SW 1271 (cell line): ENCODE measurements at places on chromosomes 6 and 20.

DNA sequence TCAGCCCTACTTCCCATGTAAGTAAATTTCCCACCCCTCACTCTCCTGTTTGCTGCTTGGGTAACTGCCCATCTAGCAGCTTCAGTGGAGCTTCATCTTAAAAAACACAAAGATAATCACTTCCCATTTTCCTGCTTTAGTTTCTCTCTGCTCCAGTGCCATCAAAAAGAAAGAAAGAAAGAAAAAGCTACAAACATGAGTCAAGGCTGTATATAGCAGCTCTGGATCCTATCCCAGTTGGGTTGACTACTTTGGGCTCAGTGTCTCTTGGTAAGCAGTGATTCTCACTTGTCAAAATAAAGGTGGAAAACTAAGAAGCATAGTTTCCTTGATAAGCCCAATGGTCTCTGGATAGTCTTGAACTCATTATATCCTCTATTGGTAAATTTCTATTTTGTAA is 48.7 kb upstream of the SRPK1 start:
- DNase-seq: no peak

DNA sequence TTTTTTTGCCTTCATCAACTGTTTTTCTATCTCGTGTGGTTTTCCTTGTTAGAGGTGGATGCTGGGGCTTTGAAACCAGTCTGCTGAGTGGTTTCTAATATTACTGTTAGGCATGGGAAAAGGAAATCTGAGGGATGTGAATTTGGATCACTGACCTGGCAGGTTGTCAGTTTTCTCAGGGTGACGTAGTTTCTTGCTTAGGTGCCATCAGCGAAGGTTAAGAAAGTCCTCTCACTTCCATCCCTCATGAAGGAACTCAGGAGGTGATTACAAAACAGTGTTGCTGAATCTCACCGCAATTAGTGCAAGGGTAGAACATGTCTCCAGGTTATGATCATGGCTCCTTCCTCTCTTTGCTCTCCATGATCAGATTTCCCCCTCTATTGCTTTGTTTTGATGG is 135.9 kb downstream of the SOX4 start:
- no peak for DNase-seq

GRCh38 chr6:48667797-48668196 is 556.8 kb upstream of the PTCHD4 start:
- DNase-seq: no peak

GRCh38 chr6:91141346-91141745 is 554.5 kb upstream of the MAP3K7 start:
- no peak for DNase-seq

DNA sequence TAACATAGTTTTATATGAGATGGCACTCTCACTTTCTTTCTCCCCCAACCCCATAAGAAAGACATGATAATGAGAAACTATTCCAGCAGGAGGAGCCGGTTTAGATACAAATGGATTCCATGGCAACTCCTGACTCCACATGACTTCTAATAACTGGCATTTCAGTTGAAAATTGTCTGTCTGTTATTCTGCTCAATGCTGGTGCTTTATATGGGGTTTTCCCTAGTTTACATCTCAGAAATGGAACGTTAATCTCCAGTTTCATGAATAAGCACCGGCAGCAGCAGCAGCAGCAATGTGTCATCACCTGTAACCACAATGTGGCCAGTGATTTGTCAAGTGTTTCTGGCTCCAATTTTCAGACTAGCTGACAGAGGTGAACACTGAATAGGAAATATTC is 8.0 kb upstream of the SIM1 start:
- no peak for DNase-seq
